ENCODE measurements at places on chromosomes 16 and 17.

DNA sequence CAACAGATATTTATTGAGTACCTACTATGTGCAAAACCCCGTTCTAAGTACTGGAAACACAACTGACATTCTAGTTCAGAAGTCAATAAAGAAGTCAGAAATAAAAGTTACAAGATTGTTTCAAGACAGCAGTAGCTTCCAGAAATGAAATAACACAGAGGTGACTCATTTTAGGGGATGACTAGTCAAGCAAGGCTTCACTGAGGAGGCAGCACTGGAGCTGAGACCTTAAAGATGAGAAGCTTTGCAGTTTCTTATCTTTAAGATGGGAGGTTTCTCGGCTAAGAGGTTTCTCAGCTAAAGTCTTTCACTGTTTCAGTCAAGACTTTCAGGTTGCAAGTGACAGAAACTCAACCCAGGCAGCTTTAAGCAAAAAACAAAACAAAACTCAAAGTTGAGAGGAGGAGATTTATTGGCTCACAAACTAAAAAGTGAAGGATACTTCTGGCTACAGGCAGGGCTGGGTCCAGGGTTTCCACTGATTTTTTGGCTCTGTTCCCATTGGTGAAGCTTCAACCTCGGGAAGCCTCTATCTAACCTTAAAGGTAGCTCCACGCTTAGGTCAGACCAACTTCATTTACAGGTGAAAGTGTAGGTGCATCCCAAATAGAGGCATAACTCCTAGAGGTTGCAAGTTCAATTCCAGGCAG is 7.4 kb upstream of the MMP2 start:
- DNase-seq: no peak

DNA sequence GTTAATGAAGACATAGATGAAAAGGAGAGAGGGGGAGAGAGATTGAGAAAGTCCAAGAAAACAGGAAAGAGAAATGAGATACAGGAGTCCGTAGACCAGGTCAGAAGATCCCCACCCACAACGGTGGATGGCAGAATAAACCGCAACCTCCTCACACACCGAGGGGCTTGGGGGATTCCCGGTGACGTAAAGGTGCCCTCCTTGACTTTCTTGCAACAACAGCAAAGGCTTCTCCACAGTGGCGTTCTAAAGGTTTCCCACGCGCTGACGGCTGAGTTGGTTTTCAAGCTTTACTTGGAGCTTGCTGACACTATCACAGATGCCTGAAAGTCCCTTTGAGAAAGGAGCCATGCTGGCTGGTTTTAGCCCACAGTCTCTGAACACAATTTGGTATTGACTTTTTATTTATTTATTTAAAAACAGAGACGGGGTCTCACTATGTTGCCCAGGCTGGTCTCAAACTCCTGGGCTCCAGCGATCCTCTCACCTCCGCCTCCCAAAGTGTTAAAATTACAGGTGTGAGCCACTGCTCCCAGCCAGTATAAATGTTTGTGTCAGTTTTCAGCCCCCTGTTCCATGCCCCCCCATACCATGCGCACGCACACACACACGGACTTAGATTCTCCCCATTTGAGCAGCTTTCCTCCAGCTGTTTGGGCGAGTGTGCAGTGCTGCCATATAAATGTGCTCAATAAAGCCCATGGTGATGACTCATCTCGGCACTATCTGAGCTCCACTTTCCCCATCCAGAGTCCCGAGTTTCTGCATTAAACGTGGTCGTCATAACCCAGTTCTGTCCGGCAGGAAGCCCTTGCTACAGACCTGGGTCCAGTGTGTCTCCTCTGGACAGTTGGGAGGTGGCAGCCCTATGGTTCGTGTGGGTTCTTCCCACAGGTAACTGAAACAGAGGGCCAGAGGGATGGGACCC is 33.0 kb upstream of the SEC14L1 start:
- DNase-seq: peak; percentile 49

DNA sequence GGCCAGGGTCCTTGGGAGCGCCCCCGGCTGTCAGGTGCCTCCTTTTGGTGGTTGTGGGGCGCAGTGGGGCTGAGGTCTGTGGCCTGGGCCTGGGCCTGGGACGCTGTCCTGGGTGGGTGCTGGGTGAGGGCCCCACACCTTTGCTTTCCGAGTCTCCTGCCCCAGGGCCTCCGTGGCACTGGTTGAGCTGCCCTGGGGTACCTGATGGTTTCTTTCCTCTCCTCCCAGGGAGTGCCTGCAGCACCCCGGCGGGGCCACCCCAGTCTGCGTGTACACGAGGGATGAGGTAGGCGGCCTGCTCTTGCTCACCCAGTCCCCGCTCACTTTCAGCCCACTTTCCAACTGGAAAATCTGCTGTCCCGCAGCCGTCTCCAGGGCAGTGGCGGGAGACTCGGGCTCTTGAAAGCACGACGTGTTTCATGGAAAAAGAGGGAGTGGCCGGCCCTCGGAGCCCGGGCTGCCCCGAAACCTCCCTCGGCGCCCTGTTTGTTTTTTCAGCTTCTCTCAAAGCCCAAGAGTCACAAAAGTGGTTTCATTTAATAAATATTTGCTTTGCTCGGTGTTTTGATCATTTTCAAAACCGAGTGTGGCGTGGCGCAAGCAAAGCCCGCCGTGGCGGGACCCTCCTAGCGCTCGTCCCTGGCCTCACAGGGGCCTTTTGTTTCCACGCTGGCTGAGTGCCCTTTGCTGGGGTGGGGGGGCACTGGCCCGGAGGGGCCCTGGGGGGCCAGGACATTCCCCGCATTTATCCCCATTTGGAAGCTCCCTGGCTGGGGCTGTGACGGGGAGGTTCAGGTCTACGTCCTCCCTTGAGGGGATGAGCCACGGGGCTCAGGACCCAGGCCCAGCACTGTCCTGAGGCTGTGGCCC is 17.4 kb downstream of the ASPSCR1 start:
- DNase-seq: no peak

- DNase-seq: no peak
These were observed 752.9 kb downstream of the KCNJ2 start for GRCh38 chr17:70922268-70922667.

- DNase-seq: no peak
These were observed 38.8 kb downstream of the ERN1 start for GRCh38 chr17:64091116-64091515.

- no peak for DNase-seq
These were observed 360.3 kb upstream of the KIF2B start for GRCh38 chr17:53462393-53462811.

GRCh38 chr16:75000481-75001081 is 1.8 kb downstream of the ZNRF1 start:
- no peak for DNase-seq

GRCh38 chr16:10751291-10751697 is 7.7 kb downstream of the NUBP1 start:
- DNase-seq: no peak

- no peak for DNase-seq
These were observed 101.0 kb downstream of the METRNL start for GRCh38 chr17:83180264-83180995.

DNA sequence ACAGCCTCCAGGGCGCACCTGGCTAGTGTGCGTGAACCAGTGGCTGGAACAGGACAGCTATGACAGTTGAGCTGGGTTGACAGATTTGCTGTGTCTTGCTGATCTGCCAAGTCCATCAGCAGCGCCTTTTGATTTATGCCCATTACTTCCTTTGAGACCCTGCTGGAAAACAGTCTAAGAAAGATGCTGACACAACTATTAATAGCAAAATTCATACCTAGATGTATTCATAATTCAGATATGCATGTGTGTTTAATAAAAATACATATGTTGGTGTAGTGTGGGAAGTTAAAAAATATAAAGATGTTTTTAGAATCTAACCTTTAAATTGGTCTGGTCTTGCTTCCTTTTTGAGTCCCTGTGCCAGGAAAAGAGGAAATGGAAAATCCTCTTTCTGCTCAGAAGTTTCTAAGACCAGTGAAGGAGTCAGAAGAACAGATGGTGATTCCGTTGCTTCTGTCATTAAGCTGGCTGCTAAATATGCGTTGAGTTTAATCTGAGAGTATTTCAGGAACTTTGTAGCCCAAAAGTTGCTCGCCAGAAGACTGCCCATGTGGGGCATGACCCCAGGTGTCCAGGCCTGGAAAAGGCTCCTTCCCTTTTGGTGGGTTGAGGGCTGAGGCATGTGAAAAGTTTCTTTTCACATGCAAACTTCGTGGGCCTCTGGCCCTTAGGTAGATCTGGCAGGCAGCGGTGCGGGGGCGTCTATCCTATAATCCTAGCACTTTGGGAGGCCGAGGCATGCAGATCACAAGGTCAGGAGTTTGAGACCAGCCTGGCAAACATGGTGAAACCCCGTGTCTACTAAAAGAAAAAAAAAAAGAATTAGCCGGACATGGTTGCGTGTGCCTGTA is 40.0 kb upstream of the ENDOV start:
- no peak for DNase-seq

DNA sequence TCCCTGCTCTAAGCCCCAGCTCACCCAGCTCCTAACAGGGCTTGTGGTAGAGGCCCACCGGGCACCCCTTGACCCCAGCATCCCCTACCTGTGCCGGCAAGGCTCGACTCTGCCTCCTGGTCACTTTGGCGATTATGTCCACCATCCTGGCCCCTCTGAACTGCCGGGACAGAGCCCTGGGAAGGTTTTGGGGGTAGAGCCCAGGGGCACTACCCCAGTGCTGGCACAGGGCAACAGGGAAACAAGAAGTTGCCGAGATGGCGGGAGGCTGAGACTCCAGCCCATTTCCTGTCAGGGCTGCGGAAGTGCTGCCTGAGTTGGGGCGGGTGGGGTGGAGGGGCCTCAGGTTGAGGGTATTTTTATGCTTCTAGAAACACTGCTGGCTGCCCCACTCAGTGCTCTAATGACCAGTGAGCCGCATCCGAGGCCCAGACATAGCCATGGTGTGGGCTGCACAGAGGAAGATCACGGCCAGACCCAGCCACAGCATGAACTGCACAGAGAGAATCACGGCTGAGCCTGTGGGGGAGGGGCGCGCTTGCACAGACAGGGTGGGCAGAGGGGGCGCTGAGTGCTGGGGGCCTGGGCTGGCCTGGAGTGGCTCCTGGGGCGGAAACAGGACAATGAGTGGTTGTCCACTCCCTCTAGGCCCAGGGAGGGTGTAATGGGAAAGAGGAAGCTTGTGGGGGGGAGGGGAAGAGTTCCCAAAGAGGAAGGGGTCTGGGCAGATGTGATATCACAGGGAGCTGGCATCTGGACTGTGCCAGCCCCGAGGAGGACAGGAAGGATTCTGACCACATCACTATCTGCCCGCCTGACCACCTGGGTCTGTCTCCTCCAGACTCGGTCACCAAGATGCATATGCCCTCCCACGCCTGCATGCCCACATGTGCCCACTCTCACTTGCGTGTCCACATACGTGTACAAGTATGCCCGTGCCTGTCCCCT is 22.3 kb downstream of the ARHGAP27 start:
- no peak for DNase-seq

DNA sequence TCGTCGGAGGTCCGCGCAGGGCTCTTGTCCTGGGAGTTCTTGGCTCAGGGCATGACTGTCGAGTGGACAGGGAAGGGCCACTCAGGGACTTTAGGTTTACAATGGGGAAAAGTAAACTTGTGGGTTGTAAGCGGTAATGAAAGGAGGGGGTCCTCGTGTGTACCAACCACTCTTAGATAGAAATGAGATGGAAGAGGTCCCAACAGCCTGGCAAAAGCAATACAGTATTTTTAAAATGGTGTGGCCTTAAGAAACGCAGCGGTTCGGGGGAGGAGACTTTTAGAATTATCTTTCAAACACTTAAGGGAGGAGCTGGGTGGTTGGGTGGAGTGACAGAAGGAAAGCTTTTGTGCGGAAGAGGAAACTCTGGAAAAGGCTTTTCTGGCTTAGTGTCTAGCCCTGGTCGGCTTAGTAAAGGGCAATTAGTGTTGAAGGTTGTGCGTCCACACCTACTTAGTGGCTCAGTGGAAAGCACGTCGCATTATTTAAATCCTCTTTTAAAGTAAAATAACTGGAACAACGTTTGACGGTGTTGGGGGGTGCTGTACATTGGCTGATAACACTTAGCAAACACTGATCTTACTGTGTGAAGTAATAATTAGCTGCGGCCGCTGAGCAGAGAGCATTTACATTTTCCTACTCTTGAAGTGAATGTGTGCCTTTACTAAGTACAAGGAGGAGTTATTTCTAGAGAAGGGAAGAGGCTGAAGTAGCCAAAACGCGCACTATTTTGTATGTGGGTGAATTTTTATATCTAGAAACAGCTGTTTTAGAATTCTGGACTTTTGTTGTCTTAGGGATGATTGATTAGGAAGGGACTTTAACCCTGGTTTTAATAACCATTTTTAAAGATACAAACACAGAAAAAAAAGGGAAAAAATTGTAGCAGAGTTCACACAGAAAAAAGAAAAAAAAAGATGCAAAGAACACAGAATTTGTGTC is 1.0 kb downstream of the WSB1 start:
- DNase-seq: peak; percentile 5

GRCh38 chr16:67658849-67659674 is 998 bp downstream of the ACD start:
- no peak for DNase-seq

GRCh38 chr17:63624531-63624880 is 2.3 kb downstream of the MAP3K3 start:
- DNase-seq: no peak

DNA sequence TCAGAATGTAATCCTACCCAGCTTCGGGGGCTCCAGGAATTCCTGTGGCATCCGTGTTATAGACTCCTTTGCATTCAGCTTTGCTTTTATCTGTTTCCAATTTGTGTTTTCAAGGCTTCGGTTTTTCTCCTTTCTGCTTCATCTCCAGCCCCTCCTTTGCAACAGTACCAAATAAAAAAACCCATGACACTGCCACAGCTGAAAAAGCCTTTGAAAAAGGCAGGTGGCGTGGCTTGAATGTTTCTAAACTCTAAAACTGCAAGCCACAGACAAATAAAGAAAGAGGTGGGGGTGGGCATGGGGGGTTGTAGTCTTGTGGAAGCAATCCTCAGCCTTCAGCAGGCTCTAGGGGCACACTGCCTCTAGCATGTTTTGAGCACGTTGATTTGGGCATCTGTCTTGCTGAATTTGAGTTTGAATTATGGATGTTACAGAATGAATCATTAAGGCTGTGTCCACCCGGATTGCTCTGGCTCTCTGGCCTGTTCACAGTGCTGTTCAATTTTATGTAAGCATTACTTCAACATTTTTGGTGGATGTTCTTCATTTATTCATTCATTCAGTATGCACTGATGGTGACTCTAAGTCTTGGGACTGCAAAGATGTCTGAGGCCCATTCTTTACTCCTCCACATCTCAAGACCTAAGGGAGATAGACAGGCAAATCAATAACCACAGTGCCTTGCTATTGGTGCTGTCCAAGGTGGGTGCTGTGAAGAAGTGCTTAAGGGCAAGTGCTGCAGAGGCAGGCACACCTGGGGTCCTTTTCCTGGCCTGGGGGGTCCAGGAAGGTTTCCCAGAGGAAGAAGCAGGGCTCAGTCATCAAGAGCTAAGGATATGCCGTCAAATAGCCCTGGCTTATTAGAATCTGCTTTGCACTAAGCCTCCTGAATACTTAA is 77.4 kb downstream of the CDH13 start:
- no peak for DNase-seq
